ENCODE measurements at places on chromosomes 2 and 18.

GRCh38 chr2:201233812-201234662 lies 26.3 kb upstream of the CASP8 start:
- no peak for DNase-seq

- no peak for DNase-seq
Measured at GRCh38 chr2:128472789-128473174, 154.1 kb upstream of the HS6ST1 start.

GRCh38 chr2:220855296-220855695 lies 716.8 kb downstream of the EPHA4 start:
- no peak for DNase-seq

- DNase-seq = no peak
Measured at GRCh38 chr2:83109284-83109683, 1349.8 kb downstream of the SUCLG1 start.

DNA sequence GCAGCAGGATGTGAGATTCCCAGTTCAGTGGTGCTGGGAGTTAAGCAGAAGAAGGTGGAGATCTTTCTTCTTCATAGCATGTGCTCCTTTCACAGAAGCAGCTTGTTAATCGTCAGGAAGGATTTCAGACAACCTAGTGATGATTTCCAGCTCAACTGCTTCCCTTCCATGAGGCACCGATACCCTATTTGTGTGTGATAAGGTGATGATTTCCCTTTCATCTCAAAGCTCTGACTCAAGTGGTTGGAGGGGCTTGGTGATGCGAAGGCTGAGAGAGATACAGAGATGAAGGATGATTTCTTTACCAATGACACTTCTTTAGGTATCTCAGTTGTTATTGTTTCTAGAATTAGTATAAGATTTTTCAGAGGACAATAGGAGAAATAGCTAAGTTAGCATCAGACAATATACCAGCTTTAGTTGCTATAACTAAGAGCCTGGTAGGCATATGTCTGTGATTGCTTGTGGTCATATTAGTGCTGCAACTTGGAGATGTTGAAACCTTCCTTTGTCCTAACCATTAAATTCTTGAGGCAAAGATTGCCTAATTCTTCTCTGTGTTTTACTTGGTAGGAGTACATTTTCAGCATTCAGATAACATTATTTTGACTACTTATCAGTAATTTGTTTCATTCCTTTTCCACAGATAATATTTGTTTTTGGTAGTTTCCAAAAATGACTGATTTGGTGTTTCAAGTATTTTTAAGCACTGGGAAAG lies 111.3 kb downstream of the PLCL1 start:
- DNase-seq = no peak

GRCh38 chr2:25293958-25294562 lies 47.7 kb downstream of the DNMT3A start:
- DNase-seq = no peak

GRCh38 chr18:7089369-7089768 lies 28.2 kb downstream of the LAMA1 start:
- no peak for DNase-seq

DNA sequence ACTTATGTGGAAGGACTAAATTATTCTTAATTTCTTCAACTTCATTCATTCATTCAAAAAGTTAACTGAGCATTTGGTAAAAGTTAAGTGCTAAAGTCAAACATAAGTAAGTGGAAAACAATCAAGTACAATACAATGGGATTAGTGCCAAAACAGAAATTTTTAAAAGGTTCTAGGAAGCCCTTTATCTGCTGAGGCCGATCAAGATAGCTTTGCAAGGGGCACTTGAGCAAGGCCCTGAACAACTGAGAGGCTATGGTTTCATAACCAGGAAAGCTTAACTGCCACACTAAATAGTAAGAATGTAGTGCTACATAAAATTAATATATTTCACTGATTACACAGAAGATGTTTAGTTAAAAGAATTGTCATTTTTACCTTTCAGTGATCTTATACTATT lies 76.5 kb downstream of the NOL10 start:
- DNase-seq = no peak

DNA sequence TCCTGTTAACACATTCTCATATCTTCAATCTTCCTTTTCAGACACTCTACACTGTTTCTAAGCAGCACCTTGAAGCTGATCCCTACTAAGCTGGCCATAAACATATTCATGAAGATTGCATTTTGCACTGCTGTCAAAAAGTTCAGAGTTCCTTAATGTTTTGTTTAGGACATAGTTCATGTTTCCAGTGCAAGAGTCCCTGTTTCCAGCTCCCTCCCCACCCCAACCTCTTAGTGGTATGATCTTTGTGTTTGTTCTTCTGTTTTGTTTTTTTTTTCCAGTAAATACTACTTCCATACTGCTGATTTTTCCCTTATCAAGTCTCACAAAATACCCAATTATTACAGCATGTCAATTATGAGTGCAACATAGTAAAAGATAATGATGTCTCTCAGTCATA lies 4.1 kb upstream of the SLC40A1 start:
- DNase-seq = no peak

- DNase-seq = no peak
Measured at GRCh38 chr2:112630268-112630667, 15.5 kb upstream of the SLC20A1 start.

DNA sequence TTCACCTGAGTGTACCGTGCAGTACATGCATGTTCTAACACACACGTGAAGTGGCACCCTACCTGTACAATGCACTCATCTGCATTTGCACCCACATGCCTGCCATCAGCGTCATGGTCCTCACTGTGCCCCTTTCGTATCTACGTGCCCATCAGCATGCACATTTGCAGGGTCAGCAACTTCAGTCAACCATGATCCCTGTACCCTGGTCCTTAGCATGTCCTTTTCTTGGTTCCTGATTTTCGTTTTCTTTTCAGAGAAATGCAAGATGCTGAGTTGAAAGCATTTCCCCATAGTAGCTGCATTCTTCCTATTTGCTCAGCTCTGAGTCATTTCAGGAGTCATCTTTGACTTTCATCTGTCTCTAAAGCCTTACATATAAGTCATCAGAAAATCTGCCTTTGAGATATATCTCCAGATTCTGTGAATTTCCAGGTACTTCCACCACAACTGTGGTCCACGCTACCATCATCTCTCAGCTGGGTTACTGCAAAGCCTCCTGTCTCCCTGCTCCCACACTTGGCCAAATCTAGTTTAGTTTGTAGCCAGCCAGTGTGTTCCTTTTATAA lies 14.7 kb upstream of the PUM2 start:
- no peak for DNase-seq

GRCh38 chr2:168884975-168885374 lies 5.3 kb downstream of the SPC25 start:
- DNase-seq = no peak

- no peak for DNase-seq
Measured at GRCh38 chr2:219452361-219453317, 18.0 kb downstream of the SPEG start.

GRCh38 chr2:240166191-240166590 lies 25.7 kb upstream of the OTOS start:
- no peak for DNase-seq

DNA sequence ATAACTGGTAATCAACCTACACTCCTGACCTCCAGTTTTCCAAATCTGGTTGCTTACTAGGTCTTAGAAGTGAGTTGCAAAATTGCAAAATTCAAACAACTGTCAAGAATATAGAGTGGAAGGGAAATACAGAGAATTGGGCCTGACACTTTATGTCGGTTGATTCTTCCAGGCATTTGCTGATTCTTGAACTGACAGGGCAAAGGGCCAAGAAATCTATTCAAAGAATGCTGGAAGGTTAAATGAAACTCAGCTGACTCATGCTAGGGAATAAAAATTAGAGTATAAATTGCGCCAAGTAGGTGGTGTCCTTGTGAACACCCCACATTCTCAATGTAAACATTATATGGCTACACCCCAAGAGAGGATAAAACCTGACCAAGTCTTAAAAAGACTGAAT lies 21.5 kb upstream of the ZSCAN30 start:
- DNase-seq = no peak

- DNase-seq = no peak
Measured at GRCh38 chr2:57180042-57180567, 866.5 kb upstream of the VRK2 start.

DNA sequence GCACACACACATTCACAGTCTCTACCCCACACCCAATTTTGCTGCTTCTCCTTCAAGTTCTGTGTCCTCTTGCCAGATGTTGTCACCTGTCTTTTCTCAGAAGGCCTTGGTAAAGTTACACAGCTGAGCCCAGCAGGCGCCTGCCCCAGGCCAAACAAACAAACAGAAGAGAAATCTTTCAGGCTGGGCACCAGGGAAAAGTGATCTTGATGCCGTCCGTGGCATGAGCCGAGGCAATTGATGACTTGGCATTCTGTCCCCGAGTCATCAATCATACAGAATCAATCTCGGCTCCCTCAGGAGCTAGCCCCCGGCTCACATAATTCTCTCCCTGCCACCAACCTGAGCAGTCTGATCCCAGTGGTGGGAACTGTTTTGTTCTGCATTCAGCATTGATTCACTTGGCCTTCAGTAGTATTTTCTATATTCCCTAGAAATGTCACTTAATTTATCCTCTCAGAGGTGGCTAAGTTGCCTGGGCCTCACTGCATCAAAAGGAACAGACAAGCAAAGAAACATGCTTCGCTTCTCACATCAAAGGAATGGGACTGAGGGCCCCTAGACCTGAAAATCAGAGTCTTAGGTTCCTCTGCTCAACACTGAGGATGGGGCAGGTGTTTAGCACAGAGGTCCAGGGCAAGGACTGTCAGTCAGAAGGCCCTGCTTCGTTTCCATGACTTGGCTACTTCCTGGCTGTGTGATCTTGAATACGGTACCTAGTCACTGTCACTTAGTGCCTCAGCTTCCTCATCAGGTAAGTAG lies 278.8 kb upstream of the CELF4 start:
- DNase-seq = no peak

DNA sequence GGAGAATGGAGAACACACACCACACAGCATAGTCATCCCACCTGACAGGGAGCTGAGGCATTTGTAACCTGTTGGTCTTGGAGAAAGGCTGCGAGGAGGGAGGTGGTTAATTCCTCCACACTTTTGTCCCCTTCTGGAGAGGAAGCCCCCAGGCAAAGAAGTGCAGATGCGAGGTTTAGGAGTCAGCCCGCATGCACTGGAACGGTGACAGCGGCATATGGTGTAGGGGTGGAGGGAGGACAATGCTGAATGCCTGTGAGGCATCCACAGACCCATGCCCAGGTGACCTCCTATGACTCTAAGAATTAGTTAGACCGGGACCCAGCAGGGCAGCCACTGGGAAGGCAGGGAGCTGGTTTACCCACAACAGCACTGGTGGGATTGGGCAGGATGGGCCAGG lies 12.2 kb downstream of the SPATA3 start:
- DNase-seq = no peak

- DNase-seq = no peak
Measured at GRCh38 chr2:45595721-45596435, 15.2 kb downstream of the SRBD1 start.

DNA sequence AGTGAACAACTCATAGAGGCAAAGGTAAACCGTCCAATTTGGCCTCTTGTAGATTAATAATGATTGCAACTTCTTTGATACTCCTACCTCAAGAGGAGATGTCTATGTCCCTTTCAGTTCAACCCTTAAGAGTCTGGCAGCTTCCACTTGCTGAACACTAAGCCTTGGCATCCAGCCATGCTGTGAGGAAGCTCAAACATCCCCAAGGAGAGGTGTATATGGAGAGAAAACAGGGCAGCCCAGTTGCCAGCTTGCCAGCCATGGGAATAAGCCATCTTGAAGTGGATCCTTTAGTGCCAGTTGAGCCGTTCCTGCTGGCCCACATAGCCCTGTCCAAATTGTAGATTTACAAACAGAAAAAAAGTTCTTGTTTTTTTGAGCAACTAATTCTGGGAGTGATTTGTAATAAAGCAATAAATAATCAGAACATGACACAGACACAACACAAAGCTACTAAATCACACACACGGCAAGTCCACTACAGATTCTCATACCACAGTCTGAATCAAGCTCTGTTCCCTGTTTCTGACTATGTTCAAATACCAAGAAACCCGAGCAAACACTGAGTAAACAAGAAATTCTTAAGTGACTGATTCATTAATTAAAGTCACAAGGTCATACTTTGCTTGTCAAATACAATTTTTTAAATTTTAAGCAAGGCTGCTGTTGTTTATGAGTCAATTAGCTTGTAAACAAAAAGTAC lies 96.1 kb downstream of the PID1 start:
- no peak for DNase-seq

DNA sequence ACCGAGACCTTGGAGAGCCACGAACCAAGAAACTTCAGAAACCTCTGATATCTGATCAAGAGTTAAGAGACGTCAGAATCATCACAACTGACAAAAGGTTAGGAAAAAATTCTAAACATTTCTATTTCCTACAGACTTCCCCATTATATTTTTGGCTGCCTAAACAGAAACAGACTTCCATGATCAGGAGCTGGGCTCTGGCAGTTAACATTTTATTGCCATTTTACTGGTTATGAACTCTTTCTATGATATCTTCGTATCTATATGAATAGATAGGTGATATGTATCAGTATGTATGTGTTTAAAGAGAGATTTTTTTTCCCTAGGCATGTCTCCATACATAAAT lies 31.1 kb upstream of the PPP1R1C start:
- no peak for DNase-seq

- no peak for DNase-seq
Measured at GRCh38 chr2:210475706-210476105, 853 bp downstream of the LANCL1 start.

- no peak for DNase-seq
Measured at GRCh38 chr2:184053326-184053725, 545.0 kb upstream of the ZNF804A start.

GRCh38 chr2:39542523-39542922 lies 105.4 kb upstream of the MAP4K3 start:
- no peak for DNase-seq

DNA sequence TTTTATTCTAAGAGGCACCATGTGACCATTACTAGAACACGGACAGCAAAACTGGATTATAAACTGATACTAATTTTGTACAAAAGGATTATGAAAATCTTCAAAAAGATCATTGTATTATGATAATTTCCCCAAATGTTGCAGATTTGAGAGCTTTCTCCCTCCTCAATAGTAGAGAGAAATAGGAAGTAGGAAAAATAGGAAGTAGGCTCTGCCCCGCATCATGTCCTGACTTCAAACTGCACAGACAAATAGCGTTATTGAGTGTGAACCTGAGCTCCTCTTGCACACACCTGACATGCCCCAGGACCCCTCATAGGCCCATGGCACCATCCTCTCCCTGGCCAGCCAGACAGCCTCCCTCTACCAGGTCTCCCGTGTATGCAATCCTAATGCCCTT lies 25.4 kb downstream of the CHRNA1 start:
- no peak for DNase-seq

- DNase-seq = no peak
Measured at GRCh38 chr2:72980535-72981217, 63.4 kb downstream of the EMX1 start.

DNA sequence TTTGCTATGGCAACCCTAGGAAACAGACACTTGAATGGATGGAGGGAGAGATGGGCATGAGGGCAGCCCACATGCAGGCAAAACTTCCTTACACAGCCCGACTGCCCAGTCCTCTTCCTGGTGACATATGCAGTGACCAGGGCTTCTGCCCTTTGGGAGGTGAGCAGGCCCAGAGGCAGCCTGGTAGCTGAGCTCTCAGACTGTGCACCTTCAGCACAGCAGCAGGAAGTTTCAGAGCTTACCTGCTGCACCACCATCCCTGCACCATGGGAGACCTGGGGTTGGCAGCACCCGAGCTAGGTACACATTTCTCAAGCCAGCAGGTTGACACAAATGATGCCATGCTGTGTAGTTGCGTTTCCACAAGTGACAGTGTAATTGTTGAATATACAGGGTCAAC lies 97.6 kb upstream of the LMAN1 start:
- DNase-seq = no peak

- DNase-seq = no peak
Measured at GRCh38 chr18:48678237-48679115, 139.6 kb downstream of the CTIF start.

Data from NCI-H1930 (cell line).